ENCODE measurements at places on chromosomes 12 and 14.
A peak's percentile ranks its signal among the peaks of the same experiment; 100 is the strongest.

DNA sequence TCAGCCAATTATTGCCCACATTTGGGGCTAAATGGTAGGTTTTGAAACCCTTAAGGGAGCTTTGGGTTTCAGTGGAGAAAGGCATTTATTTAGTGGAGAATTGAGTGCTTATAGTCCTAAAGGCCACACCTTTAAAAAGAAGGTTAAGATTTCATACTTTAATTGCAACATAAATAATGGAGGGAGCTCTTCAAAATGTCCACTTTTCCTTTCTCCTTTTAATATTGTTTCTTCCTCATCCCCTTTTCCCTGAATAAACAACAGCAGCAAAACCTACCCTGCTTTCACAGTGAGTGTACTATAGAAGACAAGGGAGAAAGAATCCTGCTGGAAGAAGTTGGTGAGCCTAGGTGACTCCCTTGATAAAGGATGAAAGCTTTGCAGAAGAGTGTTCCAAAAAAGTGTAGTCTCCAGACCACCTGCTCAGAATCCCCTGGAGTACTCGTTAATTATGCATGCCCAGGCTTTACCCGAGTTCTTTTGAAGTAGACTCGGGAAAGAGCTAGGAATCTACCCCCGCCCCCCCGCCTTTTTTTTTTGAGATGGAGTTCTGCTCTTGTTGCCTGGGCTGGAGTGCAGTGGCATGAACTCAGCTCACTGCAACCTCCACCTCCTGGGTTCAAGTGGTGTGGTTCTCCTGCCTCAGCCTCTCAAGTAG is 11.5 kb upstream of the EID3 start:
- no peak for DNase-seq

DNA sequence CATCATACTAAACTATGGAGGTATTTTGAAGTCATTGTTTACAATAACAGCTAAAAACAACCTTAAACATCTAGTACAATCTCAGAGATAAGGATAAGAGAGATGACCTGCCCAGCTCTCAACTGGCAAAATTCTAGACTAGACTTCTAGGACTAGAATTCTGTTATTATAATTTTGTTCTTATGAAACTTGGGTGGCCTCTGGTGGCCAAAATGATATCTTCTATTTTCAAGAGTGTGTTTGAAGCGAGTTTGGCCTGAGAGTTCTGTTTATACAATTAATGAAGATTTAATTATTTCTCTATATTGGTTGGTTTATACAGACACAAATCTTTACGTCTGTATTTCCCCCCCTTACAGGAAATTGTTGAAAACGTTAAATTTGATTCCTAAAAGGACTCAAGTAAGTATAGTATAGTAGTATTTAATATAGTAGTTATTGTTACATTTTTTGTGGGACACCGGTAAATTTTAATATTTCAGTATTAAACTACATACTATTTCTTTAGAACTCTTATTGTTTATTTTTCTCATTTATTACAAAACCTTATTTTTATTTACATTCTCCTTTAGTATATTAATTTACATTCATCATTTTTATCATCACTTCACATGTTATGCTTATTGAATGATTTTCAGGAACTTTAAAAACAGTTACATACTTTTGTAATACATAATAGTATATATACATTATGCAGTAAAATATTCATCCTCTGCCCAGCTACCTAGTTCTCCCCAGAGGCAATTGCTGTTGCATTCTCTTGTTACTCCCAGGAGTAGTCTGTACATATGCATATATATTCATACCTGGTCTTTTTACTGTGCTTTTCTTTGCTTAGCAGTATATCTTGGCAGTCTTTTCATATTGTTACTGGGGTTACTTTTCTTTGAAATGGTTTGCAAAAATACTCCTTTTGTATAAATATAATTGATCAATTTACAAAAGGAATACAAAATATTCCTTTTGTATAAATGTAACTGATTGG is 6.6 kb downstream of the PPHLN1 start:
- DNase-seq: peak; percentile 41

- DNase-seq: peak; percentile 8
Observed at GRCh38 chr14:26255213-26255612, 342.6 kb downstream of the NOVA1 start.

- DNase-seq: no peak
Observed at GRCh38 chr12:21505888-21506287, 4.3 kb downstream of the GOLT1B start.

GRCh38 chr14:75753696-75754095 is 92.7 kb downstream of the TTLL5 start:
- no peak for DNase-seq

GRCh38 chr12:64258576-64258975 is 36.5 kb upstream of the KICS2 start:
- DNase-seq: no peak

GRCh38 chr12:120833849-120834248 is 70.3 kb downstream of the SPPL3 start:
- no peak for DNase-seq

DNA sequence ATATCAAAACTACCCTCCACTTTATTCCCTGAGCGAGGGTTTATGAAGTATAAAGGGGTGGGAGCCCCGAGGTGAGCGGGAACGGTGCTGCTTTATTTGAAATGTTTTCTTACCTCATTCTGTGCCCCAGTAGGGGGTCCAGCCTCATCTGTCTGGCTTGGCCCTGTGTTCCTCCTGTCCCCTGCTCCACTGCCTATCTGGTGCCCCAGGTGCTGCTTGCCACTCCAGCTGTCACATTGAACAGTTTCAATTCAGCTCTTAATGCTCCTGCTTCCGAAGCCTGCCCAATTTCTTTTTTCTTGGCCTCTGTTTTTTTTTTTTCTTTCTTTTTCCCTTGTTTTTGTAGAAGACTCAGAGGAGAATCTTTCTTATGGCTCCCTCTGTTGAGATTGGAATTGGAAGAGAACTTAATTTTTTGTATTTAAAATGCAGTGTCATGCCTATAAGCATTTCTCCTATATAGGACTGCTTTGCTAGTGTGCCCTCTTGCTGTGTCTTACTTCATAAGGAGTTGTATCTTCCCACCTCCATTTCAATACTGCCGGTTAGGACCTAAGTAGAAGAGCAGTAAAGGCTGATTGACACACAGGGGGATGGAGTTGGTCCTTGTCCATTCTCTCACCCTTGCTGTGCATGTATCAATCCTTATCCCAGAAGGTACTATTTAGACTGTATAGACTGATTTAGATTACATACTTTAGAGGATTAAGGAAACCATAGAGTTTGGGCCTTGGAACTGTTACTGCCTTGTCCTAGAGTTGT is 2.3 kb downstream of the ATXN7L3B start:
- no peak for DNase-seq

DNA sequence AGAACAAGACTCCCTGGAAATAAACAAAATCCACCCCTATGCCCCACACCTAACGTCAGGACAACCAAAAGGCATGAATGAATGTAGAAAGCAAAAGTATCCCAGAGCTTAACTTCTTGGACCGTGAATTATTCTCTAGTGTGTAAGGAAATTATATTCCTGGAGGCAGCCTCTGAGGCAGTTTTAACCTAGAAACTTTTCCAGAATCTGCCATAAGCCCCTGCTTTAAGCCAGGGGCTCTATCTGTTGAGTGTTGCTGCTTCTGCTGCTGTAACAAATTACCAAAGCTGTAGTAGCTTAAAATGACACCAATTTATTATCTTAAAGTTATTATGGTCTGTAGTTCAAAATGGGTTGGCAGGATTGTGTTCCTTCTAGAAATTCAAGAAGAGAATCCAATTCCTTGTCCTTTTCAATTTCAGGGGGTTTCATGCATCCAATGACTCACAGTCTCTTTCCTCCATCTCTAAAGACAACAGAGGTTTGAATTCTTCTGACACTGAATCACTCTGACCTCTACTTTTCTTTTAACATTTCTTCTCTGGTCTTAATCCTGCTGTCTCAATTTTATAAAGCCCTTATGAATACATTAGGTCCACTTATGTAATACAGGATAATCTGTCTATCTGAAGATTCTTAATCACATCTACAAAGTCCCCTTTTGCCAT is 242.7 kb downstream of the ATXN7L3B start:
- peak; percentile 11 for DNase-seq

DNA sequence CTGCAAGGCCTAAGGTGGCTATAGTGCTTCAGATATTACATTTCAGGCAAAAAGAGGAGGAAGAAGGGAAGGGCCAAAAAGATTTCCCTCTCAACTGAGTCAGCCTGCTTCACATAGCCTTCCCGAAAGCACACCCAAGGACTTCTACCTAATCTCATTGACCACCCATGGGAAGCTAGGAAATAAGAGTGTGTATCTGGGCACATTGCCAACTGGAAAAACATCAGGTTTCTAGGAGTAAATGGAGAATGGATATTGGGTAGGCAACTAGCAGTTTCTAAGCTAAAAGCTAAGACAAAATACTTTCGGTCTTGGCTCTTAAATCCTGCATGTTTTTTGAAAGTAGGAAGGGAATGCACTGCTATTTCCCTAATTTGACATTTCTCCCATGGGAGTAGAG is 221.7 kb upstream of the GRIP1 start:
- no peak for DNase-seq

- DNase-seq: peak; percentile 60
Observed at GRCh38 chr14:75132382-75133086, 5.7 kb upstream of the NEK9 start.

DNA sequence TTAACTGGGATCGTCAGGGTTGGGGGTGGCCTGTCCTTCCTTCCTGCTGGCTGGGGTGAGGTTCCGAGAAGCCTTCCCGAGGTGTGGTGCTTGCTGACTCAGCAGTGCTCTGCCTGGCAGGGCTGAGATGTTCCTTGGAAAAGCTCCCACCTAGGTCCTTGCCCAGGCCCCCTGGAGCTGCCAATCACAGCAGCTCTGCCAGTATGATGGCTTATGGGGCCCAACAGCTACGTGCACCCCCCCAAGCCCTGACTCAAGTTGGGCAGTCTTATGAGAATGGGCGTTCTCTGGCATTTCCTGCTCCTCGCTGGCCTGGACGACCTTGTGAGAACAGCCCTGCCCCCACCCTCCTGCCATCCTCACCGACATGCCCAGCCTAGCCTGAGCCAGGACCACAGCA is 292.2 kb upstream of the CRY1 start:
- peak; percentile 21 for DNase-seq

- DNase-seq: peak; percentile 41
Observed at GRCh38 chr12:126093908-126094307, 1028.7 kb downstream of the AACS start.

DNA sequence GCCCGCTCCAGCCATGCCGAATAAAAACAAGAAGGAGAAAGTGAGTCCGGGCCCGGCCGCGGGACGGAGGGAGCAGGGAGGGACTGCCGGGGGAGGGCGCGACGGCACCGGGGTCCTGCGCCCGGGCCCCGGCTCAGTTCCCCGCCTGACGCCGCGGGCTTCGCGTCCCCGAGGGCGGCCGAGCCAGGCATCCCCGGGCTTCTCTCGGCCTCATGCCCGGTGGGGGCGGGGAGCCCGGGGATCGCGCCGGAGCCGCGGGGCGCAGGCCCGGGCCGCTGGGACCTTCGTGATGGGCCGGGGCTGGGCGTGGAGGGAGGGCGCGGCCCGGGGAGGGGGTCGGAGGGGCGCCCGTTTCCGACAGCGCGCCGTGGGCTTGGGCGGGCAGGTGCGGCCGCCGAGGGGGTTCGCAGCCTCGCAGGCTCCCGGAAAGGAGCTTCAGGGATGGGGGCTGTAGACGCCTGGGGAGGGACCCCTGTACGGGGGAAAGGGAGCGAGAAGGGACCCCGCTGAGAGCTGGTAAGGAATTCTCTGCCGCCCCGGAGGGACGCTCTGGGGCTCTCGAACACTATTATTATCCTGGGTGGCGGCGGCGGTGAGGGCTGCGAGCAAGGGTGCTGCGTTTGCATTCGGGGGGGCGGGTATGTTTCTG is 496 bp downstream of the PPP2R5C start:
- peak; percentile 21 for DNase-seq

- no peak for DNase-seq
Observed at GRCh38 chr12:1517007-1517406, 77.4 kb downstream of the FBXL14 start.

DNA sequence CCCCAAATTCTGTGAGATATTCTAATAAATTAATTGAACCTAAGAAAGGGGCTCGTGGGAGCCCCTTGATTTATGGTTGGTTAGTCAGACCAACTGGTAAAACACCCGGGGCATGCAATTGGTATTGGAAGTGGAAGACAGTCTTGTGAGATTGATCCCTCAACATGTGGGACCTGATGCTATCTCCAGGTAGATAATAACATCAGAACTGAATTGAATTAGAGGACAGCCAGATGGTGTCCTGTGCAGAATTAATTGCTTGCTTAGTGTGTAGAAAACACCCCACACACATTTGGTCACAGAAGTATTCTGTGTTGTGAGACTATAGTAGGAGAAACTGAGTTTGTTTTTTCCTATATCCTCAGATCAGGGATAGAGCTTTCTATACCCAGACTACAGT is 22.0 kb downstream of the PYROXD1 start:
- DNase-seq: no peak

All from urothelium cell line (cell line).